Activated naive CD4-positive, alpha-beta T cell treated with anti-CD3 and anti-CD28 coated beads, Interleukin-2, amount 50 U/mL, for 72 hours (primary cell): ENCODE measurements at places on chromosomes 6 and 20.
A peak's percentile ranks its signal among the peaks of the same experiment; 100 is the strongest.

DNA sequence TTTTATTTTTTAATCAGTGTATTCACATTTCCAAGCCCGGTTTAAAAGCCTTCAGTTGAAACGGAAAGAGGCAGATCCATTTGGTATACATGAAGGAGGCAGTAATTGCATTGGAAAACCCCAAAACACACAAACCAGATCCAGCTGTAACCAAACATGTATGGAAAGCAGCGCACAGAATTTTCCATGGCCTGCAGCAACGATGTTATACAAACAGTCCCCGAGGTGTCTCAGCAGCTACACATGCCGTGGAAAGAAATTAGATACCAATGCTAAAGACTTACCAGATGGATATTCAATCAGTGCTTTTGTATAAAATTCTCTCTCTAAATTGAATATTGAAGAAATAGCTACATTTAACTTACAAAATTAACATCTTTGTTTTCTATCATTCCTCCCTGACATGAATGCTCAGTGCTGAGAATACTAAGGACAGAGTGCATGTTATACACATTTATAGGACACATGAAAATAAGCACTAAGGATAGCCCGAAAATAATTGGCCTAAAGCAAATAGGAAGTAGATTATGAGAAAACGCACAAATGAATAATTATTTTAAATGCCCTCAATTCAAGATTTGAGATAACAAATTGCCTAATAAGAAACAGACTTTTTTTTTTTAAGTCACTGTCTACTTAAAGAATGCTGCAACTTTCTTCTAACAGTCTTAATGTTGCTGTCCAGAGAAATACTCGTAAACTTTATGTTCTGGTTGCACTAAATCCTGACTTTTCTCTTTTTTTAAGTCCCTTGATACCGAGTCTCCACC, 713.1 kb downstream of the HDGFL1 start:
- DNase-seq: no peak

DNA sequence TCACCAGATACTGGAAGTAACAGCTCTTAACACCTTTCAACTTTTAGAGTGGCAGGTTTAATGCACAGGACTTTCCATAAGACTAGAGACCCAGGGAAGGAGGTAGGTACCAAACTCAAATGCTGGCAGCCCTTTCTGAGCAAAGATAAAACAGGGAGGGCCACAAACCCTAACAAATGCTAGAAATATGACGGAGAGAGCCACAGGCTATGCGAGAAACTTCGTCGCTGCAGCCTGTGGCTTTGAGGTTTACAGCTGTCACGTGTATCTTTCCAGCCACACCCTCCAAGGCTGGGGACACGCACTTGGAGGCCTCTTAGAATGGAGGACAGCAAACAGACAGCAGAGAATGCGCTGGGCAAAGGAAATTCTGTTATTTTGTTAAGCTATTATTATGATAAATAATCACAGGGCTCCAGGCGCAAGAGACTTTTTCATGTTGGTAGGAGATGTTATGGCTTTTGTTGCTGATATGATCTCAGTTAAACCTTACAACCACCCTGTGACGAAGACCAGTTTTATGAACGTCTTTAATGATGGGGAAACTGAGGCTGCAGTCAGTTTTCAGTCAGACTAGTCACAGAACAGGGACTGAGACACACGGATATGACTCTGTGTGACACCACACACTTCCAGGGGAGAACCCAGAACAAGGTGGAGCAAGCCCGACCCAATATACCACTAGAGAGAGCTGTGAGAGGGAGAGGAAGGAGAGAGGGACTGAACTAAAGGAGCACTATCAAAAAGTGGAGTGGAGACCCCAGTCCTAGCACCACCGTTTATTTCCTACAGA, 2.0 kb downstream of the TRAM2 start:
- peak; percentile 70 for DNase-seq

DNA sequence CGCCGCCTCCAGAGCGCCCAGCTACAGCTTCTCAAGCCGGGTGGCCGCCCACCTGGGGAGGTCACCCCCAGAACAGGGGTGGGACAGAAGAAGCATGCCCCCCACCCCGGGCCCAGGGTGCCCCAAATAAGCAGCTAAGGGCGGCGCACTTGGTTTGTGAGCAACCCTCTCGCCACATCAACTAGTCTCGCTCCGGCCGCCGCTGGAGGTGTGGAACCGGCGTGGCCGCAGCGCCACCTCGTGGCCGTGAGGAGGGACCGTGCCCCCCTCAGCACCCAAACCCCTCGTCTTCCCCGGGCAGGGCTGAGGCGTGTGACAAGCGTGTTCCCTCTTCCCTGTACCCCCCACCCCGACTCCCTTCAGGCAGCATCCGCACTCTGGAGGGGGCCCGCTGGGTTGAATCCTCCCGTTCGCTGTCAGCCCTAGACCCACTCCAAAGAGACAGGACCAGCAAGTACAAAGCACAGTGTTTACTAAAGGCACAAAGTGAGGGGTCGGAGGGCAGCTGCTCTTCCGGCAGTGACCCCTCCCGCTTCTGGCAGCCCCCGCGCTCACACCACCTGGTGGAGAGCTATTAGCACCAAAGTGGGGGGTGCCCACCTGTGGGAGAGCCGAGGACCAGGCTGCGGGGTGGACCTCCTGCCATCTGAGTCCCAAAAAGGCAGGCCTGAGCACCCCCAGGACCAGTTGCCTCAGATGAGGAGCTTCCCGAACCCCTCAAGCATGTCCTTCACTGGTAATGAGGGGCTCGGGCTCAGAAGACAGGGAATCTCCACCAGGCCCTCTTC, 45.4 kb downstream of the MDFI start:
- peak; percentile 86 for DNase-seq

- no peak for DNase-seq
These were observed 9.0 kb downstream of the ADA start for GRCh38 chr20:44642203-44643153.

- DNase-seq: no peak
These were observed 243.9 kb downstream of the LY86 start for GRCh38 chr6:6832439-6832838.

- no peak for DNase-seq
These were observed 13.1 kb upstream of the RBM38 start for GRCh38 chr20:57378107-57378506.

DNA sequence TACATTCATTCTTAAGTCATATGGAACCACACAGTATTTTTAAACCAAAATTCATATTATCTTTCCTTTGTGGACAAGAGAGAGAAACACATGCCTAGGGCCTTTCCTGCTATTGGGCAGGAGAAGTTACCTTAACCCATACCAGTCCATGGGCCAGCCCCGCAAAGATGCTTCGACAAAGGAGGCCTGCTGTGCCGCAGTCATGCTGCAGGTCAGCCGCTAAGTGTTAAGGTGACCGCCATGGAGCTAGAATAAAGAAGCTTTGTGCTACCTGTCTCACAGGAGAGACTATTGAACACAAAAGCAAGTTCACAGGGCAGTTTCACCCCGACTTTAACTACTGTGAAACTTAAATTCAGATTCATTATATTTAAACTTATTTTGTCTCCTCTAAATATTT, 62.3 kb upstream of the TMEM181 start:
- no peak for DNase-seq

DNA sequence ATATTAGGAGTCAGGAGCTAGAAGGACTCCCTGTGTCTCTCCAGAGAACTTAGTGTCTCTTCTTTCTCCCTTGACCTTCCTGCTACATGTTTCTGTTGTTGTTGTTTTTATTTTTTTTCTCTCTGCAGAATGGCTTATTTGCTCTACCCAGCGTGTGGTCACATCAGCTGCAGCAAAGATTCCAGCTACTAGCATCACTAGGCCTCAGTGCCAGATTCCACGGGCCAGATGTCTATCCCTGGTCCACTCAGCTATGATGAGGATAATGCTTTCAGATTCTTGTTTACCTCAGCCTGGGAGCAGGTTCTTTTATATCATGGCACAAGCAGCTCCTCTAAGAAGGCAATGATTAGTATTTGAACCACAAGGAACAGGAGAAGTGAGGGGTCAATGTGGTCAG, 110.0 kb downstream of the PLCB1 start:
- DNase-seq: no peak

DNA sequence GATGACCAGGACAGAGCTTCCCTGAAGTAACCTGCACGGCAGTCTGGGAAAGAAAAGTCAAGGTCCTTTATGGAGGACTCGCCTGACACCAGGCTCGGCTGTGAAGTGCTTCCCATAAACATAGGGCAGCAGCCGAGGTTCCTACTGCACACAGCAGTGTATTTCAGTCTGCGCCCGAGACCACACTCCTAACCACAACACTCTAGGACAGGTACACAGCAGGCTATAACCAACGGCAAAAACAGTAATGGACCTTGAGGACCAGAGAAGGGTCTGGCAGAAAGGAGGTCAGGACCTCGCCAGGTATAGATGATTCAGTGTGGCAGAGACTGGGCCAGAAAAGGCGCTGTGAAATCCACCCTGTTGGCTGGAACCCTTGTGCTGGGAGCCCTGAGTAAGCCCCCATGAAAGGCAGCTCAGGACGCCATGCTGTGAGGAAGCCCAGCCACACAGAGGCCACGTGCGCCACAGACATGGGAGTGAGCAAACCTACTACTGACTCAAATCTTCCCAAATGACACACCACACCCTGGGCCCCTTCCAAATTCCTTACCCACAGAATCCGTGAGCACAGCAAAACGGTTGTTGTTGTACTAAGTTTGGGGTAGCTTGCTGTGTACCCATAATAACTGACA, 129.6 kb upstream of the CST7 start:
- no peak for DNase-seq

DNA sequence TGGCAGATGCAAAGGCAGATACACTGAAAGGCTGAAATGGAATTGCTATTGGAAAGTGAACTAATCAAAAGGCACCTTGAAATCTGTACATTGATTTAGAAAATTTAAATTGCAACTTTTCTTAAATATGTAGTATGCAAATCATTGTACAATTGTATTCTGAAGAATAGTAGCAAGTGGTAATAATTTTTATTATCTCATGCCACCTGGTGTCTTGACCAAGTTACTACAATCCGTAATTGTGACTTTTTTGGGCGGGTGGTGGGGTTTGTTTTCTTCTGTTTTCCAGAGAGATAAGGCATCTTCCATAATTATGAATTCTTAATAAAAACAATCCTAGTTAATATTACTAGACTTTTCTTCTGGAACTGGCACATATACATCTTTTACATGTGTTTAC, 12.5 kb upstream of the BCKDHB start:
- peak; percentile 13 for DNase-seq

GRCh38 chr6:149075616-149076354, 241.7 kb upstream of the TAB2 start:
- DNase-seq: peak; percentile 27

DNA sequence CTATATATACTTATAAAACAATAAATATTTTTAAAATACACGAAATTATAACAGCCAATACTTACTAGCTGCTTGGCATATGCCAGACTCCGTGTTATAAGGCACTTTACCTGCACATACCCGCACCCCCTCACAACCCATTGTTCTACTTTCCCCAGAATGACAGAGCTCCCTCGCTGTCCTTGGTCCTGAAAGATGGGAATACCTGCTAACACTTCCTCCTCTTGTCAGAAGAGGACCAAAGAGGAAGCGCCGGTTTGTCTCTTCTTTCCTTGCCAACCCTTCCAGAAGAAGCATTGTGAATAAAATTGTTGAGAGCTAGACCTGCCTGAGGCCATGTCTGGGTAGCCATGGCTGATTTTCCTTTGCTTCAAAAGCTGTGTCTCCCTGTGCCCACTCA, 149.3 kb downstream of the PTPRT start:
- DNase-seq: no peak

- no peak for DNase-seq
These were observed 4.9 kb downstream of the SMPD2 start for GRCh38 chr6:109445382-109445781.

DNA sequence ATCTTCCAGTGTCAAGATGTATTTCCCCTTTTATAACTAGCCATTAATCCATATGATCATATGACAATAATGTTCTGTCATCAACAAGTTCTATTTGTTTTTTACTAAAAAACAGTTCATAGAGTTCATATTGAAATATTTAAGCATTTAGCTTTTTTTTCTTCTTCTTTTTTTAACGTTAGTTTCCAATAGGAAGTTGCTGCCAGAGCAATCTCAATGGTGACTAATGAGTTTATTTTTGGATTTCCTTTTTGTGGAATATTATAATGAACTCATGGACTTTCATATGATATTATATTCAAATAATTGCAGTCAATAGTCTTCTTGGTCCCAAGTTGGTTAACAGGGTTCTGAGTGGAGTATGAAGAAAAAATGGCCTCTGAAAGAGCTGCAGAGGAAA, 343.3 kb downstream of the BCKDHB start:
- no peak for DNase-seq

DNA sequence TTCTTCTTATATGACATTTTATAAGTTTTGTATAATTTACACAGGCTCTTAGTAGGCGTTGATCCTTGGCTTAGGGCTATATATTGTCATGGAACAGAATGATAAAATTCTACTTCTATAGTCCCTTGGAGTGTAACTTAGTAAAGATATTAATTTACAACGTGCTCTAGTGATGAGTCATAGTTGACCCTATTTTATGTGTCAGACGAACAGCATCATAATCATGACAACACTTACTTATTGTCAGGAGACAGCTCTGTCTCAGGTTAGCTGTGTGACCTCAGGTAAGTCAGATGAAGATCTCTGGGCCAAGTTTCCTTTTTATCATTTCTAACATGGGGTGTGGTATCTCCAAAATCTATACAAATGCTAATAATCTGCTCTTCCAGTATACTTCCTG, 473.5 kb downstream of the UTRN start:
- DNase-seq: no peak

DNA sequence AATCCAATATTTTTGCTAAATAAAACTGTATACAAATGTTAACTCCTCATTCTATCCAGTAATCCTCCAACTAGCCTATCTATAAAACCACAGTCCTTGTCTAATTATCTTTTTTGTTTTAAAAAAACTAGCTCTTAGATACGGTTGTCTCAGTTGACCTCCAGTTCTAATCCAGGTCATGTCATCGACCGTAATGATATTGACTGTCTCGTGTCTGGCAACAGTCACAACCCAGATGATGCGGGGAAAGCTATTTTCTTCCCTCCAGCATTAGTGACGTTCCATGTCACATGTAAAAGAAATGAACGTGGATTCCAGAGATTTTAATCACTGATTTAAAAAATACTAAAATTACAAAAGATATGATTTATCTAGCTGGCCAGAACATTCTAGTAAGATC, 35.5 kb downstream of the HEBP2 start:
- DNase-seq: no peak

DNA sequence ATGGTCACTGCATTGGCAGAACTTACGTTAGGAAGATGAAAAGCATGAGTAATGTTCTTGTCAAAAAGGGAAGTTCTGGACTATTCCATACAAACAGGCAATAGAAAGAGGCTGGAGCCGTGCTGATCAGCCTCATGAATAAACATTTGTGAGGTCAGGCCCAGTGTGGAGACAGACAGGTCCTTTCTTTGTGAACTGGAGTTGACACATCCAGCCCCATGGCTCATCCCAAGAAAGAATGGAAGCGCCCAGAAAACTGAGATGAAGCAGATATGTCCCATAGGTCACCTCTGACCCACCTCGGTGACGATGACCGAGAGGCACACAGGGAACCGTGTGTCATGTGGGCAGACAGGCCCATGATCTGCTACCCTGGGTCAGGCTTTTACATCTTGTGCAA, 276.0 kb upstream of the SGK1 start:
- DNase-seq: no peak

- no peak for DNase-seq
These were observed 67.7 kb downstream of the RPP40 start for GRCh38 chr6:4935975-4936680.

GRCh38 chr6:148628251-148628650, 118.6 kb upstream of the UST start:
- DNase-seq: no peak

- peak; percentile 25 for DNase-seq
These were observed 27.9 kb downstream of the UBD start for GRCh38 chr6:29531668-29532067.
